ENCODE measurements at places on chromosomes 16 and 17.

- no peak for DNase-seq
Observed at GRCh38 chr16:80298676-80299075, 242.1 kb upstream of the DYNLRB2 start.

DNA sequence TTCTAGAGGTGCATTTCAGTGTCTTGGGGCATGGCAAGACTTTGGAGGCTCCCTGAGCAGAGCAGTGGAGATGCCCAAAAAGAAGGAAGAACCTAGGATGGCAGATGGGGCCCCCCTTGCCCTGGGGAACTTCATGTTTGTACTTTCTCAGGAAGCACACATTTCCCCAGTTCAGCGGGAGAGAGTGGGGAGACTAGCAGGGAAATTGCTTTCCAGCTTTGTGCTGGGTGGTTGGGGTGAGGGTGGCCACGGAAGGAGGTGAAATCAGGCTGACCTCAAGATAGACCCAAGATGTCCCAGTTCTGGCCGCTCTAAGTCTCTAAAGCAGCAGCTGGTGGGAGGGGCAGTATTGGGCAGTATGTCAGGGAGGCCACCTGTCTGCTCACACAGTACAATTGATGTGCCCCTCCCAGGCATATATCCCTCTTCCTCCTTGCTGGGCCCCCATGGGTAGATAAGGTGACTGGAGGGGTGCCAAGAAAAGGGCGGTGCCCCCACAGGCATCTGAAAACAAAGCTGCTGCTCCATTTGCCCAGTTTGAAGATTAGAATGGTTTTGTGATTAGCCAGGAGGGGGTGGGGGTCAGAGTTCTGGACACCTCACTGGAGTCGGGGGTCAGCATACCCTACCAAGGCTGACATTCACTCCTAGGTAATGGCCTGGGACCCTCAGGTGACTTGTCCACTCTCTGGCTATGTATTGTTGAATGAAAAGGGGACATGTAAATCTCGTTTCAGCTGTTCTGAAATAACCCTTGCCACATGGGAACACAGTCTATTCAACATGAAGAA is 17.1 kb upstream of the NAGLU start:
- DNase-seq = no peak

DNA sequence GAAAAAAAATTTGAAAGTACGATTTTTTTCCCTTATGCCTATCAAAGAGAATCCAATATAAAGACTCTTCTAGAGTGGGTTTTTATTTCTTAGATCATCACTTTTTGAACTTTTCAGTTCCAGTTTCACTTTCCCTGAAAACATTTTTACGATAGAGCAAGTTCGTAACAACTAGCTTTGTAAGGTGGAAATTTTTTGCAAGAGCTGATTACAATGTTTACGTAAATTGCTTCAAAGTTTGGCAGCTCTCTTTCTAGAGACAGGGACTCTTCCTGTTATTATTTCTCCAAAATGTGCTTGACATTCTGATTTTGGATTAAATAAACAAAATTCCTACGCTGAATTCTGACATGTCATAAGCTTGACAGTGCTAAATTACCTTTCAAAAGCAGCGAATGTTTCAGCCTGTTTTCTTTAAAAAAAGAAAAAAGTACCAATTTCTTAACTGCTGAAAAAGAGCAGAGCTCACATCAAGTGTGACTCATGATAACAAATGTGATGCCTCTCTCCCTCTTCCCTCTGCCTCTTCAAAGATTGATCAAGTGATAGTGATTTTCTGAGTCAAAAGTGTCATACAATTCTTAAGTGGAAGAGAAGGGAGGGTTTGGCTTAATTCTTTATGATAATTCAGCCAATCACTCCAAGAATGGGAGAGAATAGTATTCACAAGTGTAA is 175.2 kb downstream of the KCNJ2 start:
- DNase-seq = no peak

DNA sequence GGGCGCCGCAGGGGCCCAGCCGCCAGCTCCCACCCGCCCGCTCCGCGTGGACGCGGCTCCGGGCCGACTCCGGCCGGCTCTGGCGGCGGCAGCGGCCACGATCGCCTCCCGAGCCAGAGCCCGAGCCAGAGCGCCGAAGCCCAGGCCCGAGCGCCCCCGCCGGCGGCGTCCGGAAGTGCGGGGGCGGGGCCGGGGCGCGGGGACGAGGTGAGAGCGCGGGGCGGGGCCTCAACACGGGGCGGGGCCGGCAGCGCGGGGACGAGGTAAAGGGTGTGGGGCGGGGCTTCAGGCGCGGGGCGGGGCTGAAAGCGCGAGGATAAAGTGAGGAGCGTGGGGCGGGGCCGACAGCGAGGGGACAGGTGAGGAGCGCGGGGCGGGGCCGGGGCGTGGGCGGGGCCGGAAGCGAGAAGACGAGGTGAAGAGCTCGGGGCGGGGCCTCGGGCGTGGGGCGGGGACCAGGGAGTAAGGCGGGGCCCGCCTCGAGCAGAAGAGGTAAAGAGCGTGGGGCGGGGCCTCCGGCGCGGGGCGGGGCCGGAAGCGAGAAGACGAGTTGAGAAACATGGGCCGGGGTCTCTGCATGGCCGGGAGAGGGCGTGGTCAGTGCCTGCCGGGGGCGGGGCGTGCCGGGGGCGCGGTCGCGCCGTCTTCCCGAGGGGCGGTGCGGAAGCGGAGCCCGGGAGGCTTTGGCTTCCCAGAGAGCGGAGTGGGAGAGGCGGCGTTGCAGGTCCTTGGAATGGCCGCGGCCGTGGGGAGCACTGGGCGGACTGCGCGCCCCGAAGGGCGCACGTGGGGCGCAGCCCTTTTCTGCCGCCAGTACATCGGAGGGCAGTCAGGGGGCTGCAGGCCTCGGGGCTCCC is at the start of gene AXIN1:
Gene AXIN1 (minus strand): TSS at position 177 of the 857 bp plus-strand sequence. CDS start 5,698 bp downstream, outside the sequence.
- peak; percentile 94 for DNase-seq

DNA sequence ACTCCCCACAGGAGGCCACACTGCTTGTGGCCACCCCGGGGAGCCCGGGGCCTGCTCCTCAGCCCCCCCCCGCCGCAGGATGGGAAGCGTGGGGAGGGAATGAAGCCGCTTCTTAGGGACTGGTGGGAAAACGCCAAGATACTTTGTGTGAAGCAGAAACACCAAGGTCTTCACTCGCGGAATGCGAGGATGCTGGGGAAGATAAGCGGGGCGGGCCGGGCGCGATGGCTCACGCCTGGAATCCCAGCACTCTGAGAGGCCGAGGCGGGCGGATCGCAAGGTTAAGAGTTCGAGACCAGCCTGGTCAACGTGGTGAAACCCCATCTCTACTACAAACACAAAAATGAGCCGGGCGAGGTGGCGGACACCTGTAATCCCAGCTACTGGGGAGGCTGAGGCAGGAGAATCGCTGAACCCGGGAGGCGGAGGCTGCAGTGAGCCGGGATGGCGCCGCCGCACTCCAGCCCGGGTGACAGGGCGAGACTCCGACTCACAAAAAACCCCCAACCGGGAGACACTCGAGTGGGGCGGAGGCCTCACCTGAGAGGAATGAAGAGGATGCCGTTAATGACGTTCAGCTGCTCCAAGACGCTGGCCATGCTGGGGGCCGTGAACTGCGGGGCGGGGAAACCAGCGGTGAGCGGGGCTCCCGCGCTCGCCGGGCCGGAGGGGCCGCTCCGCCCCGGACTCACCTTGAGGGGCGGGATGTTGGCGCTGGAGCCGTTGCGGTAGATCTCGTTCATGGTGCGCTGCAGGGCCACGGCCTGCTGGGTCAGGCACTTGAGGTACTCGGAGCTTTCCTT is 20.3 kb downstream of the CLUH start:
- DNase-seq = peak; percentile 12

DNA sequence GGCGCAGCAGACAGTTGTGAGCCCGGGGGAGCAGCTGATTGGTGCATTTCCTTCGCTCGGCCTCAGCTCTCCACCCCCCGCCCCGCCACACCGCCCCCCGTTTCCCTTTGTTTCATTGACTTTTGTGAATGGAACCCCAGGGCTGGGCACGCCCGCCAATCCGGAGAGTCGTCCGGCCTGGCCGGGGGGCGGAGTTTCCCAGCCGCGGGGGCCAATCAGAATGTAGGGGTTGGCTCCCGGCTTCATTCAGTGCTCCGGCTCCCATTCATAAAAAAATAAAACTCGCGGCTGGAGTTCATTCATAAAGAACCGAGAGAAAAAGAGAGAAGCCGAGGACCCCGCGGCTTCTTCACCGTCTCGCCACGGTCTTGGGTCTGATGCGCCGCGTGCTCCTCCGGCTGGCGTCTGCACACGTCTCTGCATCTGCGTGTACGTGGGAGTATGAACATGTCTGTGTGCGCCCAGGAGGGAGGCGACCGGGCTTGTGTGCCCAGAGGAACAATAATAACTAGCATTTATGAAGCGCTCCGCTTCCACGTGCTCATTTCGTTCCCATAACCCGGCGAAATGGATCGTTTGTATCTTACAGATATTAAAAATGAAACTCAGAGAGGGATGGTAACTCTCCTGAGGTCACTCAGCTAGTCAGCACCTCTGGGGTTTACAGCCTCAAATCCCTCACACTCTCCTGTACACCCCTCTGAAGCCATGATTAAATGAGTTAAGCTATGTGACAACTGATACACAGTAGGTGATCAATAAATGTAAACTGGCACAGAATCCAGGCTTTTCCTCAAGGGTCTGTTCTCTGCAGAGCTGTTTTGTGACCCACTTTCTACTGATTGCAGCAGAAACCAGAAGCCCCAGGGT is at the start of gene ETV4:
Gene ETV4 (minus strand): TSS at position 22 of the 870 bp plus-strand sequence. CDS start 723 bp downstream, outside the sequence.
- DNase-seq = peak; percentile 76

DNA sequence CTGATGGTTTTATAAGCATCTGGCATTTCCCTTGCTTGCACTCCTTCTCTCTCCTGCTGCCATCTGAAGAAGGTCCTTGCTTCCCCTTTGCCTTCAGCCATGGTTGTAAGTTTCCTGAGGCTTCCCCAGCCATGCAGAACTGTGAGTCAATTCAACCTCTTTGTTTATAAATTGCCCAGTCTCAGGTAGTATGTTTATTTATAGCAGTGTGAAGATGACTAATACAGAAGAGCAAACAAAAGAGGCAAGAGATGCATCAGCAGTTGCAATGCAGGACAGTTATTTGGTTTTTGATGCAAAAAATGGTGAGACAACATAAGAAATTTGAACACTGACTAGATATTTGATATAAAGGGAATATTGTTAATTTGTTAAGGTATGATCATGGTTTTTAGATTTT is 16.8 kb downstream of the TMEM100 start:
- DNase-seq = no peak

DNA sequence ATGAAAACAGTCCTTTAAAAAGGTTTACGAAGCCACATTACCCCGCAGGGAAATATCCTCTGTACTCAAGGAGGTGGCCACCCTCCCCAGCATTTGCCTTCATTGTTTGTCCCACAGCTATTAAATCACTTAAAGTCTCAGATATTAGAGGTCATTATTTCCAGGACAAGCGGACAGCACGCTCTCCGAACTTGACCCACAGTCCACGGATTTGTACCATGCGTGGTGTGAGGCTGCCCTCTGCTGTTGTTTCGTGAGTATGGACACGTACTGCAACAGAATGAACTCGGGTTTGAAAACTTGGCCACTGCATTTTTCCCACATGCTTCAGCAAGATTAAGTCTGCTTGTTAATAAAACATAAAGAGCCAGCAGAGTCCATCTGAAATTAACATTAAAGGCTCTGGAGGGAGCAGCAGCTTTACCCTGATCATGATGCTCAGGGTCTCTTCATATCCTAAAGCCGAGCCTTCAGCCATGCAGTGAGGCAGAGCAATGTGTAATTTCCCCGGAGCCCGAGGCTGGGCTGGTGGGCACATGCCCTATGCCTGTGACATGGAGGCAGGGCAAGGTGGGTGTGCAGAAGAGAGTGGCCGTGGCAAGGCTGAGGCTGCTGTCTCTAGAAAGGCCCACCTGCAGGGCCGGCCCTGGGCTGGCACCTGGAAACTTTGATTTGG is 19.7 kb downstream of the MEAK7 start:
- DNase-seq = no peak

GRCh38 chr16:56918467-56919012 is 13.4 kb upstream of the HERPUD1 start:
- no peak for DNase-seq

DNA sequence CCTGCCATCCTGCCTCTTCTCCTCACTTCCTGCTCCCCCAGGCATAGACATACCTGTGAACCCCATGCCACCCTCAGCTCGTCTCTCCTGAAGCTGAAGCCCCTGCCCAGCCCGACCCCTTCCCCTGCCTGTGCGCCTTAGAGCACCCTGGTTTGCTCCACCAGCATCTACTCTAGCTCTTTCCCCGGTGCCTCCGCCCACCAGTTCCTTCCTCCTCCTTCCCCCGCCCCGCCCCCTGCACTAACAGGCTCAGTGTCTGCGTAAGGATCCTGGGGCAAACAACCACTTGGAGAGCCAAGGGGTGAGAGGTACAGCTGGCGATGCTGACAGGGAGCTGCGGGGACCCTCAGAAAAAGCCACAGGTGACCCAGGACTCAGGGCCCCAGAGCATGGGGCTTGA is 1.9 kb downstream of the GPR142 start:
- DNase-seq = no peak

DNA sequence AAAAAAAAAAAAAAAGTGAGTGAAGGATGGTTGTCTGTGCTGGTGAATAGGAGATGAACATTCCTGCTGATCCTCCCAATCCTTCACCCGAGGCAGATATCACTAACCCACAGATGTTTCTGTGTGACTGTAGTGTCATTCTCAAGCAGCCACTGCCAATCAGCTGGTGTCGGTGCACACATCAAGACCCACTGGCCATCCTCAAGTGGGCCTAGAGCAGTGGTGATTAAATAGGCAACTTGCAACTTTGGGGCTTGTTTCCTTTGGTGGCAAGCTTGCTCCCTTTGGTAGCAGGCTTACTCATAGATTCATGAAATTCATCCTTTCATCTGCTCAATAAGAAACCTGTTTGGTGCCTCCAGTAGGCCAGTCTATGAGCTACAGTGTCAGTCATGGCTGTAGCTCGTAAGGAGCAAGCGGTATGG is 51.1 kb upstream of the LGALS9 start:
- DNase-seq = no peak

- DNase-seq = peak; percentile 87
Observed at GRCh38 chr16:66552286-66553177, at the start of gene CKLF. Gene CKLF, plus strand, starts transcription at chr16:66552576. Its CDS starts 140 bp downstream, at chr16:66552716.

DNA sequence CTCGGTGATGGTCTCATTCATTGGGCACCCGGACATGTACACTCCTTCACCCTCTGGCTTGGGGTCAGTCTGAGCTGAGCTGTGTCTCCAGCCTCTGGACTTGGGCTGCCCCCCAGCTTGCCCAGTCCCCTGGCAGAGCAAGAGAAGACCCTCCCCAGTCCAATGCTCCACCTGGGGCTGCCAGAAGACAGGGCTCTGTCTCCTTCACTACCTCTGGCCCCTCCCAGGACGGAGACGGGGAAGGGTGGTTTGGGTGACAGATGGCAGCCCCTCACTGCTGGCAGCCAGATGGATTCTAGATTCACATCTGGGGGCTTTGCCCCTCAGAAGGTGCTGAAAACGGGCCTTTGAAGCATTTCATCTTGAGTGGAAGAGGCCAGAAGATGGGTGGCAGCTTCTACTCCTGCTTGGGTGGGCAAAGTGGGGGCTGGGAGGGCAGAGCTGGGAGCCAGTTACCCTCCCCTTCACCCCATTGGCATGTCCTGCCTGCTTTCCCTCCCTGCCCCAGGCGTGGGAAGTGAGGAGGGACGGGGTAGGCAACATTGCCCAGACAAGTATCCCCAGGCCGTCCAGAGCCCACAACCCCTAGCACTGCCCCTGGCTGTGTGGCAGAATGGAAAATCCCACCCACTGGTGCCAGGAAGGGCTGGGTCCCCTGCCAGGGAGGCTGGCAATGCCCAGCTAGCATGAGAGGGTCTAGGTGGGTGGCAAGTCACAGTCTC is 13.9 kb downstream of the NGFR start:
- DNase-seq = no peak
